ENCODE measurements at places on chromosomes 2 and 18.

GRCh38 chr2:25596516-25597244, 76.7 kb downstream of the DTNB start:
- no peak for DNase-seq

DNA sequence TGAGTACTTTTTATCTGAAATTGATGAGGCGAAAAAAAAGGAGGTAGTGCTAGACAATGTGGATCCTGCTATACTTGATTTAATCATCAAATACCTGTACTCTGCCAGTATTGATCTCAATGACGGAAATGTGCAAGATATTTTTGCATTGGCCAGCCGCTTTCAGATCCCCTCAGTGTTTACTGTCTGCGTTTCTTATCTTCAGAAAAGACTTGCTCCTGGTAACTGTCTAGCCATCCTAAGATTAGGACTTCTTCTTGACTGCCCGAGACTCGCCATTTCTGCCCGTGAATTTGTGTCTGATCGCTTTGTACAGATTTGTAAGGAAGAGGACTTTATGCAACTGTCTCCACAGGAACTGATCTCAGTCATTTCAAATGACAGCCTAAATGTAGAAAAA, 453 bp downstream of the KLHL41 start:
- no peak for DNase-seq

GRCh38 chr2:36477746-36478145, 120.2 kb downstream of the FEZ2 start:
- no peak for DNase-seq

DNA sequence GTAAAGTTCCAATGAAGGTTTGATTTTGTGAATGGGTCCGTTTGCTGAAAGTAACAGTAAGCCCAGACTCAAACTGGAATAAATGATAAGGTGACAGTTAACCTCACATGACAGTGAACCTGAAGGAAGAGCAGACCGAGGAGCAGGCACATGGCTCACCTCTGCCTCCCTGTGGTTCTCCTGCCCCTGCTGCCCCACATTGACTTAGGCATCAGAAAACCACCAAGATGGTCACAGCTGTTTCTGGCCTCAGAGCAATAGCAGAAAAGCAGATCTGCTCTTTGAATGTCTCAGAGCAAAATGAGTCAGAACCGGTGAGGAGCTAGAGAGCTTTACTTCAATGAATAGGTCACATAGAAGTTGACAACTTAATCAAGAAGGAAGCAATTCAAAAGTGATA, 487.6 kb downstream of the METTL4 start:
- DNase-seq = no peak

- no peak for DNase-seq
Observed at GRCh38 chr18:59665057-59666006, 31.9 kb downstream of the CCBE1 start.

DNA sequence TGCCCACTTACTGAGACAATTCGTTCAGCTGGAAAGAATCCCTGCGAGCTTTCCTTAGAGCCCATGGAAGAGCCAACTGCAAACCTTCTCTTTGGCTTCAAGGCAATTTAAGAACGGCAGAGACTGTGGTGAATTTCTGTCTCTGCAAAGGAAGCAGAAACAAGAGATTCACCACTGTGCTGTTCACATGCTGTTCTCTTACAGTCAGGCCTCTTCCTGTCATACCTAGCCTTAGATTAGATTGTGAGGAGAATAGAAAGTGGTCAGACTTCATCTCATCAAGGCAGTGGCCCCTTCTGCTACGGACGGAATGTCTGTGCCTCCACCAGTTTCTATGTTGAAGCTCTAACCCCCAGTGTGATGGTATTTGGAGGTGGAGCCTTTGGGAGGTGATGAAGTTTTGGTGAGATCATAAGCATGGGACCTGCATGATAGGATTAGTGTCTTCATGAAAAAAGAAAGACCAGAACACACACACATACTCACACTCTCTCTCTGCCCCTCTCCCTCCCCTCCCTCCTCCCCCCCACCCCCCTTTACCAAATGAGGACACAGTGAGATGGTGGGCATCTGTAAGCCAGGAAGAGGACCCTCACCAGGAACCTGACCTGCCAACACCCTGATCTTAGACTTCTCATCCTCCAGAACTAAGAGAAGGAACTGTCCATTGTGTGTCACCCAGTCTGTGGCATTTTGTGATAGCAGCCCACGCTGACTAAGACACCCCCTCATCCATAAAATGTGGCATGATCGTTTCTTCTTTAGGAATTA, 45.6 kb upstream of the NRP2 start:
- DNase-seq = no peak

All from tibial artery (tissue), 4 donors.